NCI-H774 (cell line): ENCODE measurements at places on chromosomes 4 and X.
A peak's percentile ranks its signal among the peaks of the same experiment; 100 is the strongest.

- DNase-seq: no peak
Measured at GRCh38 chrX:121585626-121586025, 538.2 kb downstream of the GLUD2 start.

DNA sequence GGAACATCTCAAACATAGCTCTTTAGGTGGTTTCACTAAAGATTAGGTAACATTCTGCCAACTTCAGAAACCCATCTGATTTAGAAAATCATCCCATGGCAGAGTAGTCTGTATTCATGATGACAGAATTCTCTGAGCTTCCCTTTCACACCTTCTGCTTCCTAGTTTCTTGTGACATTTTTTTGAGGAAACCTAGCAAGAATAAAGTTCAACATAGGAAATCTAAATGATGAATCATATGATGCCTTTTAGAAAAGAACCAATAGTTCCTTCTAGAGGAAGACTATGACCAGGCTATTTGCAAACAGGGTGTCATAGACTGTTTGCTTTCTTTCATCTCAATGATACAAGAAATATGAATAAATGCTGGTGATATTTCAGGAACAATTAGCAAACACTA lies 49.8 kb upstream of the CAMK2D start:
- DNase-seq: no peak

GRCh38 chr4:1055721-1056590 lies 44.5 kb downstream of the FGFRL1 start:
- no peak for DNase-seq

GRCh38 chr4:139975830-139976272 lies 178.1 kb downstream of the MAML3 start:
- no peak for DNase-seq

- DNase-seq: no peak
Measured at GRCh38 chrX:115491766-115492165, 69.2 kb upstream of the PLS3 start.

- DNase-seq: no peak
Measured at GRCh38 chrX:68147848-68148247, 285.4 kb downstream of the OPHN1 start.

DNA sequence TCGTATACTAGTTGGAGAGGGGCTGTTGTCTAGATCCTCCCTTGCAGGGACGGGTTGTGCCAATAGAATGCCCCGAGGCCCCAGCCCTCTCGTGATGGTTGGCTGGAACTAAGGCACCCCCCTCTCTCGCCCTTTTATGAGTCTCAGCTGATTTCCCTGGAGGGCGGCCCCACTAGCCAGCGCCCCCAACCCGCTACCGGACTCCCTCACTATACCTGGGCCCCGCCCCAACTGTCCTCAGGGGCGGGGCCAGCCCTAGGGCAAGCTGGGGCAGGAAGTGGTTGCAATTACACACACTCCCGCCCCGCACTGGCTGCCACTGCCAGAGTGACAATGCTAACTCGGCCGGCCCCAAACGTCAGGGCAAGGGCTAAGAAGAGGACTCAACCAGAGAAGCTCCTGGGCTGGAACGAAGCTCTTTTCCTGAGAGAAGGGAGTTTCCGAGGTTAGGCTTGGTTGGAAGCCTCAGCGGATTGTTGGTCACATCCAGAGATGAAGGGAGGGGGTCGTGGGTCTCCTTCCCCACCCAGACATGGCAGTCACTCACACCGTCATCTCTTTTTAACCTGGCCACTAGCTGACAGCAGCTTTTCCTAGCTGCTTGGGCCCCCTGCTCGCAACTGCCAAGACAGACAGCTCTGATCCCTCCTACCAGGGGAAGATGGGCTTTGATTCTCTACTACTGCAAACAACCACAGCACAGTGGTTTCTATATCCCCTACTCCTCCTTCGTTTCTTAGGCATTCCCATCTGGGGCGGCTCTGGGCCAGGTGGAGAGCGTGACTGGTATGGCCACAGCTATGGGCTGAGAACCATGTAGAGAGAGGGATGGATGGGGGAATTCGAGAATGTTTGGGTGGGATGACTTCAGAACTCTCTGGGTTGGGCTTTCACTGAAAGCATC lies 21.0 kb upstream of the BCORL1 start:
- DNase-seq: peak; percentile 69

- no peak for DNase-seq
Measured at GRCh38 chr4:111854494-111855087, 290.7 kb upstream of the FAM241A start.

GRCh38 chr4:86557526-86557925 lies 36.6 kb upstream of the PTPN13 start:
- DNase-seq: no peak
